ENCODE measurements at places on chromosomes 5 and 9. TPM values are rescaled to one million over a fixed set of nuclear protein-coding genes. Genes with fewer than 3 reads are reported as not detected.
A peak's percentile ranks its signal among the peaks of the same experiment; 100 is the strongest.

DNA sequence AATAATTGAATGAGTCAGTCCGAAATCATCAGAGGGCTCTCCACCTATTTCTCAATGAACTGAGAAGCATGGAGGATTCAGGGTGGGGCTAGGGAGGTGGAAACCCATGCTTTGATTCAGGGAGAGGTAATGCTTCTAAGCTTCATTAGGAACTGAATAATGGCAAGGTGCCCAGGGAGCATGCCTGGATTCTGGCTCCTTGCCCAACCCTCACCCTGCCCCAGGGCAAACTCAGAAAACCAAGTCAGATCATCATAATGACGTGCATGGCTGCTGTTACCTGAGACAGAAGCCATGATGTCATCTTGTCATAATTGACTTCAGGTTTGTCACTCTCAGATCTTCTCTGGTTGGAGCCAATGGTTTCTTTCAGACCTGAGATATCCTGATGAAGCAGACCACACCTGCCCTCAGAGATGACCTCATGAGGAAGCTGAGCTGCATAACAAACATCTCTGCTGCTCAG is 199.6 kb downstream of the SYK start:
- DNase-seq = no peak

DNA sequence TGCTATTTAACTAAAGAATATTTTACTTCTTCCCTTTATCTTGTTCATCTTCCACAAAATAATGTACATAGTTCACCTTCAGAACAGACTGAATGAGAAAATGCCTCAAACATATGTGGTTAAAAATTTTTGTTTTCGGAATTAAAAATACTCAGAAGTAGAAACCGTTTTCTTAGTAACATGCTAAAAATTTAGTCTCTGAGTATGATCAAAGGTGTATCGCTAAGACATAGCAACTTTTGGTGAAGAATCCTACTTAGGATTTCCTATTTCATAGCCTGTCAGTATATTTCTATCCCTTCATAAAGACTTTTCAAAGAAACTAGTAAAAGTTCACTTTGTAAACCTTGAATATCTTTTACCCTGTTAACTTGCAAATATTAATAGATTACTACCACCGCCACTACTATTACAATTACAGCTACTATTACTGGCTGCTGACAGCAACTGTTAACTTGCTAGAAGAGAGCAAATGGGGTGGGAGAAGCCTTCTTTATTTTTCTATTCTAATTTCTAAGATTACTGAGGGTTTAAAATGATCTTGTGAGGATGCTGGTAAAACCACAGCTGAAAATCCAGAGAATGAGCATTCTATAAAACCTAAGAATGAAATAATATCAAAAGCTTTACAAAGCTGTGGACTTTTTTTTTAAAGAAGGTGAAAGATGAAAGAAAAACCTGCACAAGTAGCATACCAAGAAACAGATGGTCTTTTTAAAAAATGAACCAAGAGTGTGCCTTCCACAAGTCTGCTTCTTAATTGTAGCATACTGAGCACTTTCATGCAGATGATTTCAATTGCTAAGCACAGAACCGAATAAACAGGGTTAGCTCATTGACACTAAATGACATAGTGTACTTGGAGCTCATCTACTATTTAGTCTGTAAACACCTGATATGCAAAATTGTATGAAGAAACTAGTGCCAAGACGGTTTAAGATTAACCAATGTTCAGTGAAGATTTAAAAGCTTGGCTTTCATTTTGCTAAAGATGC is 246.3 kb upstream of the EFNA5 start:
- no peak for DNase-seq

DNA sequence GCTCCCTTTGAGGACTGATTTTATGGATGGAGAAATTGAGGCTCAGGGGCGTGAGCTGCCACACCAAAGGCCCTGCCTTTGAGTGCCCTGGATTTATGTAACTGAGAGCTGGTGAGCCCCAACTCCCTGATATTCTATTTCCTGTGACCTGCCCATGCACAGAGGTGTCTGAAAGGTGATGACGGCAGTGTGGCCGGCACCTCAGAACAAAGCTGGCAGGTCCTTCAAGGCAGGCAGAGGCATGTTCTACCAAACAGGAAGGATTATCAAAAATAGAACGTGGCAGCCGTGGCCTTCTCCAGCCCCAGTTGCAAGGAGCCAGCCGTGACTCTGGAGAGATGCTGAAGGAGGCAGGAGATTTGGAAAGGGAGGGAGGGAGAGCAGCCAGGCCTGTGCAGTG is 36.2 kb downstream of the INSYN2B start:
- no peak for DNase-seq

DNA sequence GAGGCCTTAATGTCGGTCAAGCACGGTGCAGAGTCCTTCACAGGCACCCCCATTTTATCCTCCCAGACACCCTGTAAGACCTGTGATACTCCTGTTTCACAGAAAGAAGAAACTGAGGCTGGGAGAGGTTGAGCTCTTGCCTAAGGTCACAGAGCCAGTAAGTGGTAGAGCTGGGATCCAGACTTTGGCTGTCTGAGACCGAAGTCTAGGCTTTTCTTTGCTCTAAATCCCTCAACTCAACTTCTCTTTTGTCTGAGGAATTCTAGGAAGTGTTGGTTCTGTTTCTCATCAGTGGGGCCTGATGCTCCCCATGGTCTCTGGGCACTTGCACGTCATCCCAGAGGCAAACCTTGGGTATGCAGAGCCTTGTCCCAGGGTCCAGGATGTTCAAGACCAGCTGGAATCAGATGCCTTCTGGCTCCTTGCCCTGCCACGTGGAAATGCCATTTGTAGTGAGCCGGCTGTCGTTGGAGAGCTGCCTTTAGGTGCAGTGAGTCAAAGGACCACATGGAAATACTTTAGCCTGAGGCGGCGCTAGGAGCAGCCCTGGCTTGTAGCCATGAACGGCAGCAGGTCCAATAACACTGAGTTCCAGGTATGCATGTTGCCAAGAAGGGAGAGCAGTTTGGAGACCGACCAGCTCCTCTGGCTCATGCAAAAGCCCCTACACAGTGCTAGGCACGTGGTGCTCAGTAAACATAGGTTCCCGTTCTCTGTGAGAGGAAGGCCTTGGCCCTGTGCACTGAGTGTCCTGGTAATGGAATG is 9.2 kb downstream of the DCANP1 start:
- DNase-seq = no peak

DNA sequence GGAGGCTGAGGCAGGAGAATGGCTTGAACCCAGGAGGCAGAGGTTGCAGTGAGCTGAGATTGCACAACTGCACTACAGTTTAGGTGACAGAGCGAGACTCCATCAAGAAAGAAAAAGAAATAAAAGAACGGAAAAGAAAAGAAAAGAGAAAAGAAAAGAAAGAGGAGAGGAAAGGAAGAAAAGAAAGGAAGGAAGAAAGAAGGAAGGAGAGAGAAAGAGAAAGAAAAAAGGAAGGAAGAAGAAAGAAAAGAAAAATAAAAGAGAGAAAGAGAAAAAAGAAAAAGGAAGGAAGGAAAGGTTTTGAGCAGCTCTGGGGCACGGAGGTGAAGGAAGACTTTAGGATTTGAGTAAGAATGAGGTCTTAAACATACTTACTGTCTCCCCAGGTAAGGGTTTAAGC is 18.4 kb downstream of the TLN1 start:
- no peak for DNase-seq

- DNase-seq = no peak
Measured at GRCh38 chr9:34654323-34655051, 2.5 kb downstream of the IL11RA start.

GRCh38 chr5:8813180-8813579 is 732.7 kb downstream of the SEMA5A start:
- no peak for DNase-seq

- DNase-seq = no peak
Measured at GRCh38 chr9:113317777-113318176, 14.6 kb upstream of the RNF183 start.

DNA sequence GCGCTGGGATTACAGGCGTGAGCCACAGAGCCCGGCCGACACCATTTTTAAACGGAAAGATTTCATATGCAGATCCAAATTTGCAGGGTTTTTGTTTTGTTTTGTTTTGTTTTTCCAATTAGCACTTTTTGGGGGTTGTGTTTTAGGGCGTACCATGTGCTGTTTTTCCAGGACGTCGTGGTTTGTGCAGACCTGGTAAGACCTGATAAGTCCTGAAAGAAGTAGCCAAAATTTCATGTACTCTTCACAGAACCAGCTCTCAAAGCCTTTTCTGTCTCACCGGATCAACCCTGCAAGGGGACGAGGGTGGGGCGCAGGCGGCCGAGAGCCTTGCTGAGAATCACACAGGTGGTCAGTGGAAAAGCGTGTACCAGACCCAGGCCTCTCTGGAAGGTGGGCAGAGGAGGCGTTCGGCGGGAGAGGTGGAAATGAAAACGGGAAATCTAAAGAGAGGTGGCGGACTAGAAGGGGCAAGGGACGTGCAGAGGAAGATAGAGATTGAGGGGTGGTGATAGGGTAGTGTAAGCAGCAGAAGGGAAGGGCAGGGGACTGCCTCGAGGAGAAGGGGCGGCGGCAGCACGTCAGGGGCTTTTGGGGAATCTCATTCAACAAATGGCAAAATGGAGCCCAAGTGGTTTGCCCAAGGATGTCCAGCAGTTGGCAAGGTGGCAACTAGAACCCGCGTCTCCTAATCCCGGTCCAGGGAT is 1.1 kb upstream of the FAF2 start:
- peak; percentile 32 for DNase-seq

GRCh38 chr5:35924950-35925722 is 13.3 kb downstream of the CAPSL start:
- peak; percentile 90 for DNase-seq

DNA sequence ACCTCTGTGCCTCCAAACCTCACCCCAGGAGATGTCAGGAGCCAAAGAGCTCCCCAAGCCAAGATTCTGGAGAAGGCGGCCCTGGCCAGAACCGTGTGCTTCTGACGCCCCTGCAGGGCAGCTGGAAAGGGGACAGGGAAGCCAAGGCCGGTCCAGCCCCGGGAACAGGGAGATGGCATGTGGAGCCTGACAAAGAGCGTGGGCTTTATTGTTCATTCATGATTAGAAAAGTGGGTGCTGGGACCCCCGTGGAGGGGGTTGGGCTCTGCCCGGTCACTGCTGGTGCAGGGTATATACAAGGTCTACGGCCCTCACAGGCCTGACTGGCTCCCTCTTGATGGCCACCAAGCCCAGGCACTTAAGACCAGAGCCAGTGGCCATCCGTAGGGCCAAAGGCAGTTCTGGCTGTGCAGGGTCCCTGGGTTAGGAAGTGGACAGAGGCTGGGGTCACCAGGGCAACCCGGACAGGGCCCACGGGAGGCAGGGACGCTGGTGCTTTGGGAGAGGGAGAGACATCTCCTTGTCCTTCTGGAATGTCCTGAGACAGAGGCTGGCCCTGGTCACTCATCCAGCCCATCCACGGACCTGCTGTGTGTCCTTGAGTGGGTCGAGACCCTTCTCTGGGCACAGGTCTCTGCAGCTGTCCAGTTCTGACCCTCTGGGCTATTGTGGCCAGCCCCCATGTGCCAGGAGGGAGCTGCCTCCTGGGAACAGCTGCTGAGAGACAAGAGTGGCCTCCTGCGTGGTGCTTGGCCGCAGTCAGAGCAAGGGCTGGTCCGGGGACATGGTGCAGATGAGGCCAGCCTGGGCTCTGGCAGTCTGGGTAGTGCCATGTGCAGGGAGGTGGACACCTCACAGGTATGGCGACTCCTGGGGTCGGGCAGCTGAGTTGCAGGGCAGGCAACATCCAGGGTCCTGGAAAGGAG is 12.5 kb downstream of the NINJ1 start:
- peak; percentile 1 for DNase-seq

DNA sequence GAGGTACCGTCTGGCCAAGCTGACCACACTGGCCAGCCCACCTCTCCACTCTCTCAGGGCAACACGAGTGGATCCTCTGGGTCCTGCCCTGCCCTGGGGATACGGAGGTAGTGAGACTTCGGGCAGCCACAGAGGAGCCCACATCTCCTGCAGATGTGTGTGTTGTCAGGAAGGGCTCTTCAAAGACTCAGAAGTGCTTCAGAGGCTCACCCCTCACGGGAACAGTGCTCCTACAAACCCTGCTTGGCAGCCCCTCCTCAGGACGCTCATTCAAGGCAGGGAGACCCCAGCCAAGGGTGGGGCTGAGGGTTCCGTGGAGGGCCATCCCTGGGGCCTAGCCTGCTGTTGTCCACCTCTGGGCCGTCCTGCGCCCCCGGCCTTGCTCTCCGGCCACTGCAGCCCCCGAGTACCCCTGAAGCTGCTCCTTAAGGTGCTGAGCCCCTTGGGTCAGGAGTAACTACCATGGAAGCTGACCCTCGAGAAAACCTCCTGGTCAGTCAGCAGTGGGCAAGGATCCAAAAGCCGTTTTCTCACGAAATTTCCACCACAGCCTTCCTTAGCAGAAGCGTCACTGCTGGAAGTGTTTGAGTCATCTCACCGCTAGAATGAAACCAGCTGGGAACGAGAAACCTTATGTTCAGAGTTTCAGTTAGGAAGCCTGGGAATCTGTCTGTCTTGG is 23.2 kb upstream of the LRRC14B start:
- DNase-seq = no peak

DNA sequence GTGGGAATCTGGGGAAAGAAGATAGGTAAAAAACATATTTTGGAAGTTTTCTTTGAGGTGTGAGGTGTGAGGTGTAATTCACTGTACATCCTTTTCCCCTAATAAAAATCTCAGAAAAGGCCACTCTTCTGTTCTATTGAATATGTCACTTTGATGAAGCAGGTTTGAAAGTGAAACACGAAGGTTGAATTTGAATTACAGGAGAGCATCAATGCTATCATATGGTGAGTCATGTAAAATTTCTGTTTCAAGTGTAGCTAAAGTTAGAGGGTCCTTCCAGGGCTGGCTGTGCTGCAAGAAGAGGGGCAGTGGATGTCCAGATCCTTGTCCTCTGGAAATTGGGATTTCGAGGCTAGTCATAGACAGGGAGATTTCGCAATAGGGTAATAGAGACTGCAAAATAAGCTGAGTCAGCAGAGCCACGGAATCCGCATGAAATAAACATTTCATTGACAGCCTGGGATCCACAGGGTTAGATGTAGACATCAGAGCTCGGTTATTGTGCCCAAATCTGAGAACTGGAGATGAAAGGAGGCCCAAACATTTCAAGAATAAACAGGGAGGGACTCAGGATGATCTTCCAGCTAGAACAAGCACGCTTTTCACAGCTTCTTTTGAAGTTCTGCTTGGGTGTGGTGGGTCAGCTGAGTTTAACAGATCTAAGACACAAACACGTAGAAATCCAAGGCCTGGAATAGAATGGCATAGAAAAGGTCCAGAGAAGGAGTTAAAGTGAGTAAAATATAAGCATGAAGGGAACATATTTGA is 194.4 kb upstream of the CDKN2B start:
- DNase-seq = no peak

DNA sequence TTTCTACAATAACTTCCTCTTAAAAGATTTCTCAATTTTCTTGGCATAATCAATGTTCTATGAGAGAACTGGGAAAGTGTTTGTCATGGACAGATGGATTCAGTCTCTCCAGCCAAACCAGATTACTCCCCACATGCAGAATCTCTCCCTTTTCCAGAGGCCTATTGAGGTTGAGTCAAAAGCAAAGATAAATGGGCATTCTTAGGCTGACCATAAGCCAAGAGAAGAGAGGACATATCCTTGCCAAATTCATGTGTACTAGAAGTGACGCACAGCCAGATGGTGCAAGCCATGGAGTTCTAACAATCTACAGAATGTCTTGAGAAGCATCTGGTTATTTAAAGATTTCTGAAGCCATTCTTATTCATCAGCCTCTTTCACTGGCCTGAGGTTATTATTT is 2115.0 kb downstream of the MAT2B start:
- no peak for DNase-seq

Gene RASGRF2
- total RNA-seq = 14.9 TPM

Gene COL27A1
- total RNA-seq = 9.7 TPM

Gene MARVELD2
- total RNA-seq = 0.29 TPM

Gene EGFL7
- total RNA-seq = 1.1 TPM

Gene ACO1
- total RNA-seq = 15.7 TPM

Gene PCDHA9
- total RNA-seq = not detected

Gene RC3H2
- 22.7 TPM for total RNA-seq

Gene SPATA31D4
- not detected for total RNA-seq

Gene FOXI1
- total RNA-seq = not detected

Gene CKMT2
- total RNA-seq = not detected

Measured in activated CD8-positive, alpha-beta T cell treated with anti-CD3 and anti-CD28 coated beads for 36 hours (primary cell).